ENCODE measurements at places on chromosomes 2 and 18.

GRCh38 chr2:33512112-33512511 is 35.7 kb downstream of the RASGRP3 start:
- no peak for DNase-seq

DNA sequence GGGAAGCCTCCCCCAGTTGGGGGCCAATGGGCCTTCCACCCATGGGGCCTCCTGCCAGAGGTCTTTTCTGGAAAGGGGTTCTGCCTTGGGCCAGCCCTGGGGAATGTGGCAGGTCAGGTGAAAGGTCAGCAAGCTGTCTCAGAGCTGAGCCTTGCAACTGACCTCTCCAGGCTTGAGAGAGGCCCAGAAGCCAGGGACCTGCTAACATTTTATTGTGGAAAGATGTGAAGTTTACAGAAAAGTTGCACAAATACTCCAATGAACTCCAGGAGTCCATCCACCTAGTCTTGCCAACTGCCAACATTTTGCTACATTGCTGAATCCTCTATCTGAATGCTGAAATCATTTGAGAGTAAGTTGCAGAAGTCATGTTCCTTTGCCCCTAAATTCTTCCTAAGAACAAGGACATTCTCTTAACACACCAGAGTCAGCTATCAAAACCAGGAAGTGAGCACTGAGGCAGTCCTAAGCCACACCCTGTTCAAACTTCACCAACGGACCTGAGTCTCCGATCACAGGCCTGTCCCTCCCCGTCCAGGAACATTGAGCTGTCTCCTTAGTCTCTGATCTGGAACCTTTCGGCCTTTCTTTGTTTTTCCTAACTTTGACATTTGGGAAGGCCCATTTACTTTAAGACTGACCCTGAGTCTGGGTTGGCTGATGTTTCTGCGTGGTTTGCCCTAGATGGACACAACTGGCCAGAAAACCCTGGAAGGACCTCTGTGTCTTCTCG is 4.0 kb downstream of the SNORC start:
- no peak for DNase-seq

DNA sequence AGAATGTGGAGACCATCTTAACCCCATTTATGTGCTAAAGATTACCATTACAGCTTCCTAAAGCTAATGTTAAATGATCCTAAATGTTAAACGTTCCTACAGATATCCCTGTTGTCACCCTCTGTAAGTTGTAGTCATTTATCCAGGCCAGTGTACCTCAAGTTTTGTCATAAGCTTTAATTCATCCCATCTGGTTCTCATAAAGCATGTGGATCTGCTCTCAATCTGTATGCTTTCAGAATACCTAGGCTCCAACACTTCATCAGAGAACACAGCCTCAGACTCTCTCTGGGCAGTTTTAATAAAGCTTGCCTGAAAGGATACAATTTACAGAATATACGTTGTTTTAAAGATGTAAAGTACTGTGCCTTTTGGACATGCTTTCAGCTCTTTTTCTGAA is 4.2 kb upstream of the CCDC178 start:
- no peak for DNase-seq

DNA sequence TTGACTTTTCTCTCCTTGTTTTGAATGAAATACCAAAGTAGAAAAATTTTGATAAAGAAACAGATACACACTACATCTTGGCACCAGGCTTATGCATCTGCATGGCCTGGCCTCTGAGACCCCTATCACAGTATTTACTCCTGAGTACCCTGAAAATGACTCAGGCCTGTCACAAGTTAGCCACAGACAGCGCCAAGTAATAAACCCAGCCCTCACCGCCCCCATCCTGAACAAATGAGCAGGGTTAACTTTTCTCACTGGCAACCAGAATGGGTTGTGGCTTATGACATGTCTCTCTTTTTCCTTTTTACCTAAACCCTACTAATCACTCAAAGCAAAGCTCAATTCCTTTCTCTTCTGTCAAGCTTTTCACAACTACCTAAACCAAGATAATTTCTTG is 35.3 kb downstream of the SPRED2 start:
- DNase-seq: no peak

DNA sequence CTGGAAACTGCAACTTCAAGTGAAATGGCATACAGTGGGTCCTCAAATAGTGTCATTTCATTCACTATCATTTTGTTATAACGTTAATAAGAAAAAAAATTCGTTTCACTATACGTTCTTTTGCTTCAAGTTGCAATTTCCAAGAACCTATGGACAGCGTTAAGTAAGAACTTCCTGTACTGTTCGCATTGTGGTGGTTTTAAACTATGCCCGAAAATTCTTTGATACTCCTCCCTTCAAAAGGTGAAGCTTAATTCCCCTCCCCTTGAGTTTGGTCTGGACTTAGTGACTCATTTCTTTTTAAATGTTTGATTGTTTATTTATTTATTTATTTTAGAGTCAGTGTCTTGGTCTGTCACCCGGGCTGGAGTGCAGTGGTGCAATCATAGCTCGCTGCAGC is 20.7 kb downstream of the GNLY start:
- no peak for DNase-seq

DNA sequence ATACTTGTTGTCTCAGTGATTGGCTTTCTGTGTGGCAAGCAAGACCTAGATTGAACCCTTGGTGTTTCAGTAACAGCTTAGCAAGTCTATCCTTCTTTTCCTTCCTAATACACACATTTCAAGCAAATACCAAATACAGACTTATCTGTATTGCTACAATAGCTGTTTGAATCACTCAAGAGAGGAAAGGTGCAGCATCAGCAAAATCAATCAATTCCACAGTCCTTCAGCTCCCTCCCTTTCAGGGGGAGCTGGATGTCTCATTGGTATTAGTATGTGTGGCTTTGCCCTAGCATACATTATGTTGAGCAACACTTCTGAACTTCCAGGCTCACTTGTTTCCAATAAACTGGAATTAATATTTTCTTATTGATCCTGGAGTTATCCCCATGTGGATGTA is 323.1 kb downstream of the TMX3 start:
- no peak for DNase-seq

- DNase-seq: no peak
Measured at GRCh38 chr2:5691985-5692529, at the start of gene SOX11. Gene SOX11, plus strand, starts transcription at chr2:5692384. Its CDS starts 338 bp downstream, at chr2:5692722.

- DNase-seq: no peak
Measured at GRCh38 chr2:64804651-64805050, 150.9 kb upstream of the SERTAD2 start.

DNA sequence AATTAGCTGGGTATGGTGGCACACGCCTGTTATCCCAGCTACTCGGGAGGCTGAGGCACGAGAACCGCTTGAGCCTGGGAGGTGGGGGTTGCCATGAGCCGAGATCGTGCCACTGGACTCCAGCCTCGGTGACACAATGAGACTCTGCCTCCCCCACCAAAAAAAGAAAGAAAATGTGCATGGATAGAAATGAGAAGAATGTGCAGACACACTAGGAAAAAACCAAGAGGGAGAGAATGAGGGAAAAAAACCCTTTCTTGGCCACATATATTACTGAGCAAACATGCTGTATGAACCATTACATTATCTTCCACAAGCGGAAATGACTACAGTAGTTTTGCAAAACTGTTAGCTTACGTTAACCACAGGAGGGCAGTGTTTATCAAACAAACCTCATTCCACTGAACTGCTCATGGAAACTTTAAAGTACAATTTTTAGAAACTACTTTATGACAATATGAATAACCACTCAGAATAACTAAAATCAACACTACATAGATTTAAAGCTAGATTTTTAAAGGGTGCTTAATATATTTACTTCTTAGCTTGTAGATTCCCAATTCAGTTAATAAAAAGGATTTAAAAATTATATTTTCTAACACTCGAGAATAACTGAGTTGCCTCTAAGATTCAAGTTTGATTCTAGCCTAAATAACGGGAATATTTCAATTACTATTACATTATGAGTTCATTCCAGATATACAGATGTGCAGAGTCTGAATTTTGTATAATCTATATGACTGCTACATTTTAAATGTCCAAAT is 26.4 kb downstream of the ASXL2 start:
- no peak for DNase-seq

GRCh38 chr2:197869501-197870111 is 65.2 kb downstream of the PLCL1 start:
- DNase-seq: no peak

DNA sequence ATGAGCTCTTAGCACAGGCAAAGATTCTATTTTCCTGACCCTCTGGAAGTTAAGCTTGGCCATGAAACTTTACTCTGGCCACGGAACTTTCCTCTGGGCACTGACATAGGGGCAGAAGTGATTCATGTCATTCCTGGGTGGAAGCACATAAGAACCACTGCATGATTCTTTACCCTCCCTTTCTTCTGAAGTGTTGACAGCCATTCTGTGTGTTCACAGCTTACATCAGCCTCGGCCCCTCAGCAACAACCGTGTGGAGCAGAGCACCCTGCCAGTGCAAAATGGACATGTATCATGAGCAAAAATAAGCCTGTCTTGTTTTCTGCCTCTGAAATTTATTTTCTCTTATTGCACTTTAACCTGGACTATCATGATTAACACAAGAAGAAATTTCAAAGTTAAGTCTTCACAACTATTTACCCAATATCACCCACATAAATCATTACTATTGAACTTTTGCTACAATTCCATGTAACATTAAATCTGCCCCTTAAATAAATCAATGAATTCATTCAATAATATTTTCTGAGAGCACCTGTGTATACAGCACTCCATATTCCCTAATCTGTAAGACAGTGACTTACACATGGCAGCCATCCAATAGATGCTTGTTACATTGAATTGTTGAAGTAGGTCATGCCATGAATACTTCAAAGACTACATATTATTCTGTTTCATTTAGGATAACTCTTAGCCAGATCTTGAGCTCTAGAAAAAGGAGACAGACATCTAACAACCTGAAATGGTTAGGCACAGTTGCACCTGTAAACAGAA is 531.9 kb downstream of the IRS1 start:
- DNase-seq: no peak

- no peak for DNase-seq
Measured at GRCh38 chr2:143808166-143808565, 678.9 kb downstream of the ARHGAP15 start.

- DNase-seq: no peak
Measured at GRCh38 chr2:203989521-203989920, 53.0 kb downstream of the ICOS start.

DNA sequence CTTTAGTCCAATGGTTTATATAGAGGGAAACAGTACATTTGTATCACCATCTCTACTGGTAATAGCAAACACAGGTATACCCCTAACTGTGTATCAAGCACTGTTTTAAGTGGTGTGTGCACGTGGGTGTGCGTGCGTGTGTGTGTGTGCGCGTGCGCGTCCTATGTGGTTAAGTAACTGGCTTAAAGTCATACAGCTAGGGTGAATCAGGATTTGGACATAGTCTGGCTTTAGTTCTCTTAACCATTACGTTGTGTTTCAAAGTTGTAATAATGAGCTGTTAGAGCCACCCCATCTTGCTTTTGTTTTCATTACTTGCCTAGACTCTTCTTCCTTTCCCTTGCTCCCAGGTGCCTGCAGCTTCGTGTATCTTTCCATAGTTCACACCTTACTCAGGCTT is 2.1 kb downstream of the HADHB start:
- DNase-seq: no peak
